Posterior vena cava (tissue), 2 donors: ENCODE measurements at places on chromosomes 4 and X. TPM values are rescaled to one million over a fixed set of nuclear protein-coding genes. Genes with fewer than 3 reads are reported as not detected.
A peak's percentile ranks its signal among the peaks of the same experiment; 100 is the strongest.

BTK gene
- 11.5 TPM for total RNA-seq

GRCh38 chr4:25450491-25450901 lies 73.4 kb downstream of the ANAPC4 start:
- DNase-seq, result no peak

MYOZ2 gene
- 14.3 TPM for total RNA-seq

GRCh38 chr4:112183252-112183651 lies 38.0 kb downstream of the FAM241A start:
- DNase-seq, result no peak

CLDN22 gene
- total RNA-seq, result not detected

GRCh38 chr4:144903953-144904711 lies 193.9 kb downstream of the ANAPC10 start:
- no peak for DNase-seq

LSM6 gene
- 25.6 TPM for total RNA-seq

- no peak for DNase-seq
Measured at GRCh38 chrX:19613645-19614323, 98.5 kb upstream of the MAP3K15 start.

- no peak for DNase-seq
Measured at GRCh38 chrX:42680666-42681065, 97.3 kb downstream of the PPP1R2C start.

PHOX2B gene
- total RNA-seq, result not detected

DDX60 gene
- total RNA-seq, result 14.3 TPM

FRG2 gene
- total RNA-seq, result not detected

- DNase-seq, result no peak
Measured at GRCh38 chr4:152164561-152164960, 371.3 kb downstream of the FBXW7 start.

- no peak for DNase-seq
Measured at GRCh38 chr4:97500423-97500822, 642.9 kb downstream of the STPG2 start.

RHOXF1 gene
- total RNA-seq, result not detected

ZRSR2 gene
- 13.1 TPM for total RNA-seq

DNA sequence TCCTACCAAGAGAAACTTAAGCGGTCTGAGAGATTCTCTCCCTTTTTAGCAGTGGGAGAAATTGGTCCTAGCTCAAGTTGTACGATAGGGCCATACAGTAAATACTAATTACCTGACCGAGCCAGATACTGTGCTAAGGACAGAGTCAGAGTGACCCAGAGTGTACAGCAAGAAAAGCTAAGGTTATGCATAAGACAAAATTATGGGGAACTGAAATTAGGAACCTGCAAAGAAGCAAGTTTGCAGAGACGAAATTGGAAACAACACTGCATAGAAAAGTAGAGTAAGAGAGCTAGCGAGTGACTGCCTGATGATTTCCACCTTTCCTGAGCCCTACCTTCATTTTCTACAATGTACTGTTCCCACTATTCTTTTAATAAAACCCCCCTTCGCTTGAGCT lies 278.1 kb downstream of the NKX6-1 start:
- DNase-seq, result no peak

DNA sequence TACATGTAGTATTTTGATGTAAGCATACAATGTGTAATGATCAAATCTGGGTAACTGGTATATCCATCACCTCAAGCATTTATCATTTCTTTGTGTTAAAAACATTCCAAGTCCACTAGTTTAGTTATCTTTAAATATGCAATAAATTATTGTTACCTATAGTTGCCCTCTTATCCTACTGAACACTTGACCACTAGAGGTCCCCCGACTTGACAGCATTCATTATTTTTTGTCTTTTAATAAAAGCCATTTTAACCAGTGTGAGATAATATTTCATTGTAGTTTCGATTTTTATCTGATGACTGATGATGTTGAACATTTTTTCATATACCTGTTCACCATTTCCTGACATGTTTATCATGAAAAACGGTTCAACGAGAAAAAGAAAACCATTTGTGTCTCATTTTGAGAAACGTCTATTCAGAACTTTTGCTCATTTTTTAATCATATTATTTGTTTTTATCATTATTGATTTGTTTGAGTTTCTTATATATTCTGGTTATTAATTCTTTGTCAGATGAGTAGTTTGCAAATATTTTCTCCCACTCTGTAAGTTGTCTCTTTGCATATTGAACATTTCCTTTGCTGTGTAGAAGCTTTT lies 199.0 kb upstream of the CXXC4 start:
- no peak for DNase-seq

HSD17B13 gene
- 0.24 TPM for total RNA-seq

DNA sequence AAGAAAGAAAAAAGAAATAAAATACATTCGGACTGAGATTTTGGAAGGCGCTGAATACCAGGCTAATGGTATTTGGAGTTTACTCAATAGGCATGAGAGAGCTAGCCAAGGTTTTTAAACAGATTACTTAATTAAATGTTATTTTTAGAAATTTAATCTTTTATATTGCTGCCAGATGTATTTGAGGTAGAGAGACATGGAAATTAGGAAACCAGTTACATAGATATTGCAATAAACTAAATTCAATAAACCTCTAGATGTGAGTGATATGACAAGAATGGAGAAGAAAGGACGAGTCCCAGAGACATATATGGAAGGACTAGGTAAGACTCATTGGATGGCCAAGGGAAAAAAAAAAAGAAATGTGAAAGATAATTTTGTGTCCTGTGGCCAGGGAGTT lies 38.5 kb upstream of the IL13RA1 start:
- no peak for DNase-seq

GRCh38 chr4:97349468-97350186 lies 793.6 kb downstream of the STPG2 start:
- DNase-seq, result no peak

DNA sequence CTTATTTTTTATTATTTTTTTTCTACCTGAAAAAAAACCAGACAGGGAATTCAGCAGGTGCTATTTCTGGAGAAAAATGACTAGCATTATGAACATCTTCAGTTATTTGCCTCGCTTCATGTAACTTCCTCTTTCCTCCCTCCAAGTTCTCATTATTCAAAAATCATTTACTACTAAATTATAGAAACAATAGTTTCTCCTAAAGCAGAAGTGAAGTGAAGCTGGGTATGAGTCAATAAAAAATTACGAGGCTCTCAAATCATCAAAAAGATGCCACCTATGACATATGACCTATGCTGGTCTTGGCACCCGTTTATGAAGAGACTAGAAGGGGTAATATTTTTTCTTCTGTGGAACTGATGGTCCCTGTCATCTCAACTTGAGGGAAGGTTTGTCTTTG lies 145.0 kb upstream of the AADAT start:
- DNase-seq, result no peak

- peak; percentile 70 for DNase-seq
Measured at GRCh38 chr4:8547912-8548730, 32.1 kb upstream of the GPR78 start.
